Chondrocyte (in vitro differentiated cells): ENCODE measurements at places on chromosomes 3 and 15. TPM values are rescaled to one million over a fixed set of nuclear protein-coding genes. Genes with fewer than 3 reads are reported as not detected.

- H3K4me3 ChIP-seq = no peak overlapping the region
- H3K27me3 ChIP-seq = no peaks in the 10 kb centered on the region
- DNase-seq = no peak
- H3K36me3 ChIP-seq = no peaks in the 10 kb centered on the region
Measured at GRCh38 chr15:63089260-63090043, 32.2 kb upstream of the LACTB start.

- H3K27ac ChIP-seq = no peak overlapping the region
- no peaks in the 10 kb centered on the region for H3K4me1 ChIP-seq
- no peak for DNase-seq
Measured at GRCh38 chr3:189389346-189389745, 217.6 kb downstream of the TPRG1 start.

GRCh38 chr15:37771465-37771864 lies 163.0 kb upstream of the TMCO5A start:
- no peaks in the 10 kb centered on the region for H3K27me3 ChIP-seq
- H3K4me3 ChIP-seq = no peak overlapping the region
- no peaks in the 10 kb centered on the region for H3K36me3 ChIP-seq
- peaks cover 25% of the 10 kb centered on the region for H3K4me1 ChIP-seq

DNA sequence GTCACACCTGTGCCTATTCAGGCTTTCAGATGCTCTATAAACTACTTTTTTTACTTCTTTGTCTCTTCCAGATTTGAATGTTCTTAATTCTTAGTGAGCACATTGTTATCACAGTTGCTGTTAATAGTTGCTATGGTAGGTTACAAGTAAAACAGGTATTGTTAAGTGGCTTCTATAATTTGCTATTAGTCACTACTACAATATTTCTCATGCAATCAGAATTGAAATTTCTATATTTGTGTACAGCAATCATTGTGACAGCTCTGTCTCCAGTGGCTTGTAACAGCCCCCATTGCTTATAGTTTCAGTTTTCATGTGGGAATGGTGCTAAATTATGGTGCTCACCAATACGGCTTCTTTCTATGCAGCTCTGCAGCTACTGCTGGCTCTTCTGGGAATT lies 318.4 kb upstream of the GOLIM4 start:
- H3K27me3 ChIP-seq = no peaks in the 10 kb centered on the region
- no peaks in the 10 kb centered on the region for H3K36me3 ChIP-seq
- H3K4me3 ChIP-seq = no peak overlapping the region

DNA sequence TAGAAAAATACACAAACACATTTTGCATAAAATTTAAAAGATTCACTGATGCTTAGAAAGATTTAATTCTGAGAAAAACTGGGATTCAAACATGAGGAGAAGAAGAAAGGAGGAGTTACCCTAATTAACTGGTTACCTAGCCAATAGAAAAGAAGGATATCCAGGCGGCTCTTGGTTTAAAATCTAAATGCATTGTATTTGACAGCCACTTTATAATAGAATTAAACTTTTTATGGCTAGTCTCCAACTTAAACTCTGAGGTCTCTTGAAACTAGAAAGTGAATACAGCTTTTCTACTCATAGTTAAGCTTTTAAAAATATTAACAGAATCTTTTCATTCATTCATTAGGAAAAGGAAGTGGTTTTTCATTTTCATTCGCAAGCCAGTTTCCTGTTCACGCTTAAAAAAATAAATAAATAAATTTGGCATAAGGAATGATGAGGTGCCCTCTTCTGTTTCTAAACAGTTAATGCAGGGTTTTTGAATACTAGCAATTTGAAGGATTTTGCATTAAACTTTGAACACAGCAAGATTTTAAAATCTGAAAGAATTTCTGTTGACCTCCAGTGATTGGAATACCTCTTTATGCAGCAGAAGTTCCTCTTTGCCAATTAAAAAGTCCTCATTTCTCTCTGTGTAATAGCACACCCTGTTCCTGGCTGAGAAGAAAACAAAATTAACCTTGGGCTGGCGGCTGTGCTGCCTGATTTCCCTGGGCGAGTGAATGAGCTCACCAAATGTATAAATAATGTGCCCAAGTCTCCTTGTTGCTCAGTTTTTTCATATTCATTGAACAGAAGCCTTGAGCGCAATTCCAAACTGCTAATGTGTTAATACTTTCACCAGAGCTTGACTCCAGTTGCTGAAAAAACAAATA lies 105.1 kb downstream of the ZMAT3 start:
- DNase-seq = no peak
- peaks cover 14% of the 10 kb centered on the region for H3K4me1 ChIP-seq
- H3K36me3 ChIP-seq = peaks cover 2% of the 10 kb centered on the region
- H3K4me3 ChIP-seq = no peak overlapping the region
- no peak overlapping the region for H3K27ac ChIP-seq

- H3K4me1 ChIP-seq = peaks cover 4% of the 10 kb centered on the region
- no peak overlapping the region for H3K27ac ChIP-seq
- no peak for DNase-seq
- H3K4me3 ChIP-seq = no peak overlapping the region
Measured at GRCh38 chr3:35201211-35201610, 438.1 kb upstream of the ARPP21 start.

GRCh38 chr15:38627689-38628277 lies 63.2 kb upstream of the RASGRP1 start:
- H3K27ac ChIP-seq = no peak overlapping the region
- H3K4me1 ChIP-seq = peaks cover 5% of the 10 kb centered on the region
- H3K27me3 ChIP-seq = peaks cover 2% of the 10 kb centered on the region

GRCh38 chr3:100796556-100796955 lies 87.3 kb downstream of the TFG start:
- no peaks in the 10 kb centered on the region for H3K36me3 ChIP-seq
- H3K27ac ChIP-seq = no peak overlapping the region
- H3K27me3 ChIP-seq = peaks cover 5% of the 10 kb centered on the region
- H3K4me3 ChIP-seq = no peak overlapping the region

GRCh38 chr3:128053614-128054013 lies 1.4 kb downstream of the SEC61A1 start:
- H3K36me3 ChIP-seq = peaks cover 32% of the 10 kb centered on the region
- DNase-seq = no peak
- H3K4me3 ChIP-seq = peak overlapping the region; percentile 92
- peak overlapping the region; percentile 99 for H3K27ac ChIP-seq
- no peaks in the 10 kb centered on the region for H3K27me3 ChIP-seq

DNA sequence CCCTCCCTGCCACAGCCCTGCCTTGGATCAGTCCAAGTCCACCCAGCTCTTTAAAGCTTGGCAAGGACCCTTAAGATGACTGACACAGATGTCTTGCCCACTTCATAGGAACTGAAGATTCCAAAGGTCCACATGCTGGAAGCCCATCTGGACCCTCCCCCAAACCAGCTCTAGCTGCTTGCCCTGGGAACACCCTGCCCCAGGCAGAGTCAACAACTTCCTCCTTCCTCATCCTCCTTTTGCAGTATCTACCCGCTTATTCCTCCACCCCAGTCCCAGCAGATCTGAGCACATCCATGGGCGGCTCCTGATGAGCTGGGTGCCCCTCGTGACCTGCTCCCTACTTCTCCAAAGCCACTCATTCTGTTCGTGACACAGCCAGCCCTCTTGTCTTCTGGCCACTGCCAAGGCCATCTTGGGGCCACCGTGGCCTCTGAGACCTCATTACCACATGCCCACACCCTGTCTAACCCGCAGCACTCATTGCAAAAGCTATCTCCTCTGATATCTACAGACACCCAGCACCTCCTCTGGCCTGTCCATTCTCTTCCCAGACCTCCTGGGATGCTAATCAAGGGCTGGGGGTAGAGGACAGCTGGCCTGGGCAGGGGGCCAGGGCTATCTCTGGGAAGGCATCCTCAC lies 2.0 kb upstream of the PFKFB4 start:
- H3K27ac ChIP-seq = peak overlapping the region; percentile 42
- H3K4me1 ChIP-seq = peaks cover 82% of the 10 kb centered on the region
- H3K4me3 ChIP-seq = no peak overlapping the region
- no peak for DNase-seq

GRCh38 chr15:91116113-91117067 lies 16.3 kb downstream of the SV2B start:
- no peak overlapping the region for H3K27ac ChIP-seq
- peaks cover 20% of the 10 kb centered on the region for H3K27me3 ChIP-seq
- no peak overlapping the region for H3K4me3 ChIP-seq
- H3K4me1 ChIP-seq = no peaks in the 10 kb centered on the region
- no peaks in the 10 kb centered on the region for H3K36me3 ChIP-seq

- no peaks in the 10 kb centered on the region for H3K27me3 ChIP-seq
- no peaks in the 10 kb centered on the region for H3K4me1 ChIP-seq
- H3K27ac ChIP-seq = no peak overlapping the region
- no peak for DNase-seq
- no peak overlapping the region for H3K4me3 ChIP-seq
- peaks cover 11% of the 10 kb centered on the region for H3K36me3 ChIP-seq
Measured at GRCh38 chr3:12916159-12916558, 74.8 kb upstream of the RPL32 start.

DNA sequence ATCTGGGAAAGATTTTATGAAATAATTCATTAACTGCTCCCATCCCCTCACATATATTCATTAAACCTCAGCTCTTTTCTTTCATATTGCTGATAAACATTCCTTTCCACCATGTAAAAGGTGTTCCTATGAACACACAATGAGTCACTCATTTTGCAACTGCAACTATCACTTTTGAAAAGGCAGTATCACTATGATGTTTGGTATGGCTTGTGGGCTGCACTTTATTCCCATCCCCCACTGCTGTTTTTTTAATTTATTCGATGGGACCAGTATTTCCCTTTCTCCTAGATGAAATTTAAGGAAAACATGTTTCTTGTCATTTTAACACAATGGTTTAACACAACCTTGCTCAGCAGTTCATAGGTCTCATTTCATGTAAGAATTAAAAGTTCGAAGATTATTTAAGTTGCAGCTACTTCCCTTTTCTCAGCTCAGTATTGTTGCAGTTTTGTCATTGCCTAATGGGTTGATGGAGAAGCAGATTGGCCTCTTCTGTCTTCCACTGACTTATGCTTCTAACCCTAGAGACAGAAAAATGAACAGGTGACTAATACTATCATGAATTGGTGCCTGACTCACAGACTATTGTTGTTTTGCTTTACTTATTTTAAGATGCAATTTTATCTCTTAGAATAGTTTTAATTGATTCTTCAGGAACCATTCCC lies 280.3 kb downstream of the ZPLD1 start:
- H3K36me3 ChIP-seq = no peaks in the 10 kb centered on the region
- DNase-seq = no peak
- no peak overlapping the region for H3K27ac ChIP-seq
- H3K4me1 ChIP-seq = no peaks in the 10 kb centered on the region

The NFKBIZ gene
- 17.6 to 22.8 TPM (median 18.9 TPM) in 3 replicates for total RNA-seq

DNA sequence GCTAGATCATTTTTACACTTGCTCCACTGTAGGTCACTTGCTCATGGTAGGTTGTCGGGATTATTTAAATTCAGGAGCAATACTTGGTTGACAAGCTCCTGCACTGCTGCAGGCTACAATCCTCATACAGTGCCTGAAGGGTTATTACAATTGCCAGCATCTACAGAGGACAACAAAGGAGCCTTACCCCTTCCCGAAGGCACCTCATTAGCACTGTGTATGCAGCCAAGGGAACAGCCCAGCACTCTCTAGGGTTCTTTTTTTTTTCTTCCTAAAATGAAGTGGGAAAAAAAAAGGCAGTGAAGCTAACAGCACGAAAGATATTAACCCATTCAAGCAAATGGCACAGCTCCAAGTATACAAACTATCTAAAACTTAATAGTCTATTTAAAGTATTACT lies 142.7 kb downstream of the ULK4 start:
- H3K4me3 ChIP-seq = no peak overlapping the region
- peaks cover 5% of the 10 kb centered on the region for H3K4me1 ChIP-seq
- no peak for DNase-seq
- H3K27ac ChIP-seq = no peak overlapping the region

The CSTA gene
- not detected in 3 replicates for total RNA-seq

The CPNE9 gene
- not detected in 3 replicates for total RNA-seq

The ANKUB1 gene
- total RNA-seq = not detected in 3 replicates

GRCh38 chr3:147672436-147672835 lies 263.3 kb downstream of the ZIC1 start:
- H3K4me1 ChIP-seq = no peaks in the 10 kb centered on the region
- H3K36me3 ChIP-seq = no peaks in the 10 kb centered on the region
- H3K4me3 ChIP-seq = no peak overlapping the region
- no peaks in the 10 kb centered on the region for H3K27me3 ChIP-seq
- DNase-seq = no peak

The LRRC31 gene
- not detected in 3 replicates for total RNA-seq

DNA sequence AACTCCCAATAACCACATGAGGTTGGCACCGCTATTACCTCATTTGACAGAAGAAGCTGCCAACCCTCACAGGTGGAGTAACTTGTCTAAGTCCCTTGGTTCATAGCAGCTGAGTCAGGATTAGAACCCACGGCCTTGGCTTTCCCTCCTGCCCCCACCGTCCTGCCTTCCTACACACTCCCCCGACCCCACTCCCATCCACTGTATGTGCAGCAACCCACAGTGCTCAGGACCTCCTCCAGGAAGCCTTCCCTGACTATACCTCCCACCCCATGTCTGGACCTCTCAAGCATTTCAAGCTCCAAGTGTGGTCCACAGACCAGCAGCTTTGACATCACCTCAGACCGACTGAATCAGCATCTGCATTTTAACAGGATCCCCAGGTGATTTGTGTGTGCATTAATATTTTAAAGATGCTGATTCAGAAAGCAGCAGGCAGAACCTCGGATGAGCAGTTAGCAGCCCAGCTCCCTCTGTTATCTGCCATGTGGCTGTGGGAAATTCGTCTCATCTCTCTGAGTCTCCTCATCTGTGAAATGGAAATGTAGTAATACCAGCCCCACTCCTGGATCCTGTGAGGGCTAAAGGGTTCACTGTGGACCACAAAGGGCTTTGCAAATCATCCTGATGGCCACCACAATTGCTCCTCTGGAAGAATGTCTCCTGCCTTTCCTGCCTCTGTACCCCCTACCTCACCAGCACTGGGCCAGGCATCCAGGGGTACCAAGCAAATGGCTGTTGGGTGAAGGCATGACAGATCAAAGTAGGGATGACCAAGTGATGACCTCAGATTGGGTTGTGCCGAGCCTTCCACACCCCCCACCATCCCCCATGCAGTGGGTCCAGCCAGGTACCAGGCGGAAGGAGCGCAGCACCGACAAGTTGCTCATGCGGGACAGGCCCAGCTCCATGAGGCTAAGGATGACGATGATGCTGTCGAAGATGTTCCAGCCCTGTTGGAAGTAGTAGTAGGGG lies 62.7 kb downstream of the SCN5A start:
- no peaks in the 10 kb centered on the region for H3K36me3 ChIP-seq
- no peak overlapping the region for H3K27ac ChIP-seq
- no peak overlapping the region for H3K4me3 ChIP-seq
- no peak for DNase-seq
- H3K27me3 ChIP-seq = peaks cover 16% of the 10 kb centered on the region
- no peaks in the 10 kb centered on the region for H3K4me1 ChIP-seq

GRCh38 chr3:1499694-1500093 lies 406.9 kb downstream of the CNTN6 start:
- H3K27me3 ChIP-seq = peaks cover 2% of the 10 kb centered on the region
- H3K4me1 ChIP-seq = peaks cover 12% of the 10 kb centered on the region
- H3K27ac ChIP-seq = no peak overlapping the region
